ENCODE measurements at places on chromosomes 16 and 17.

- DNase-seq: no peak
Observed at GRCh38 chr17:78128551-78129350, at the start of gene TMC6. Gene TMC6, minus strand, starts transcription at chr17:78128755. Its CDS starts 1,923 bp downstream, at chr17:78126832.

GRCh38 chr17:7818746-7819645 is 15.0 kb upstream of the KDM6B start:
- DNase-seq: no peak

- DNase-seq: no peak
Observed at GRCh38 chr17:80429356-80430275, 14.6 kb downstream of the ENDOV start.

- DNase-seq: no peak
Observed at GRCh38 chr16:54522584-54522983, 236.0 kb upstream of the IRX3 start.

DNA sequence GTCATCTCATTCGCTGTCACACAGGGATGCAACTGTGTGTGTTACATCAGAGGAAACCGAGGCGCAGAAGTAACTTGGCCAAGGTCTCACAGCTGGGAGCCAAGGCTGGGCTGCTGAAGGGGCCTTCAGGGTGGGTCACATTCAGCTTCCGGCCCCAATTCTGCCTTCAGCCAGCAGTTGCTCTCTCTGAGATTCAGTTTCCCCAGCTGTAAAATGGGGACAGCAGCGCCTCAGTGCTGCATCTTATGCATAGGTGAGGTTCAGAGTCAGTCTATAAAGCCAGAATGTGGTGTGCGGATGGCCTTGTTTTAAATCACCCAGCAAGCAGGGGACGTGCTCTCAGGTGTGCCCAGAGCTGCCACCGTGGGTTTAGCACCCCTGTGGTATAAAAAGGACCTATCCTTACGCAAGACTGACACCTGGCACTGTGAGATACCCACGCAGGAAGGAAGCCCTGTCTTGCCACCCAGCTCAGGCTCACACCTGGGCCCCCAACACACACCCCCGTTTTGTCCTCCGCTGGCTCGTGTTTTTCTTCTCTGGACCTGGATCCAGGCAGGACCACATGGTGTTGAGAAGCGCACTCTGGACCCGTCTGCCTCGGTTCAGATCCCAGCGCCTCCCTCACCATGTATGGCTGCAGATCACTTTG is 94.6 kb upstream of the GSE1 start:
- no peak for DNase-seq

GRCh38 chr17:2901582-2901981 is 105.3 kb downstream of the RAP1GAP2 start:
- no peak for DNase-seq

- no peak for DNase-seq
Observed at GRCh38 chr16:52193441-52193840, 353.5 kb downstream of the TOX3 start.

- no peak for DNase-seq
Observed at GRCh38 chr17:29590411-29591145, 1.1 kb upstream of the GIT1 start.

GRCh38 chr17:13158494-13159240 is 140.8 kb upstream of the ELAC2 start:
- no peak for DNase-seq

GRCh38 chr17:43810226-43810715 is 22.7 kb downstream of the MPP3 start:
- DNase-seq: no peak

DNA sequence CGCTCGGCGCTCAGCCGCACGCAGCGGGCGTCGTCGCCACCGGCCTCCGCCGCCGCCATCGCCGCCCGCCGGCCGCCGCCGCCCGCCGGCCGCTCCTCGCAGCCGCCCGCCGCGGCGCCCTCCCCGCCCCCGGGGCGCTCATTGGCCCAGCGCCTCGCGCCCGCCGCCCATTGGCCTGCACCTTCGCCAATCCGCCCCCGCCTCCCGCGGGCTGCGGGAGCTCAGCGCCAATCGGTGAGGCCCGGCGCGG is at the start of gene PGP:
Gene PGP (minus strand): TSS at position 122 of the 250 bp plus-strand sequence. CDS start 63 bp downstream, at position 59.
- DNase-seq: no peak

- DNase-seq: no peak
Observed at GRCh38 chr17:78674595-78675315, 97.6 kb upstream of the DNAH17 start.

DNA sequence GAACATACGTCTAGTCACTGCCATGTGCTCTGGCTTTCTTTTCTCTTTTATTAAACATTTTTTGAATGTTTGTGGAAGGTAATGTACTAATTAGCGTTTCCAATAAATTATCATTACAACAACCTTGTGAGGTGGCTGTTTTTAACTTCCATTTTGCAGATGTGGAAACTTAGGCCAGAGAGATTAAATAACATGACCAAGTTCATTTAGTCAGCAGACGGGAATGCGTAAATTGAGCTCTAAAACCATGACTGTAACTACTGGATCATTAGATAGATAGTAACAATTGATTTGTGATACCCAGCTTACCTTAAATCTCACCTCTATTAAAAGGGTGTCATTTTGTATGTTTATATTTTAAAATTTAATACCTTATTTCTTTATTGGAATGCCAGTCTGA is 49.4 kb downstream of the RABEP1 start:
- no peak for DNase-seq

GRCh38 chr16:22355487-22355908 is 18.9 kb downstream of the CDR2 start:
- no peak for DNase-seq

GRCh38 chr17:907725-908124 is 71.9 kb downstream of the NXN start:
- no peak for DNase-seq

- DNase-seq: no peak
Observed at GRCh38 chr16:85935974-85936760, 37.2 kb downstream of the IRF8 start.

GRCh38 chr16:85041219-85042166 is 13.9 kb downstream of the KIAA0513 start:
- DNase-seq: no peak

DNA sequence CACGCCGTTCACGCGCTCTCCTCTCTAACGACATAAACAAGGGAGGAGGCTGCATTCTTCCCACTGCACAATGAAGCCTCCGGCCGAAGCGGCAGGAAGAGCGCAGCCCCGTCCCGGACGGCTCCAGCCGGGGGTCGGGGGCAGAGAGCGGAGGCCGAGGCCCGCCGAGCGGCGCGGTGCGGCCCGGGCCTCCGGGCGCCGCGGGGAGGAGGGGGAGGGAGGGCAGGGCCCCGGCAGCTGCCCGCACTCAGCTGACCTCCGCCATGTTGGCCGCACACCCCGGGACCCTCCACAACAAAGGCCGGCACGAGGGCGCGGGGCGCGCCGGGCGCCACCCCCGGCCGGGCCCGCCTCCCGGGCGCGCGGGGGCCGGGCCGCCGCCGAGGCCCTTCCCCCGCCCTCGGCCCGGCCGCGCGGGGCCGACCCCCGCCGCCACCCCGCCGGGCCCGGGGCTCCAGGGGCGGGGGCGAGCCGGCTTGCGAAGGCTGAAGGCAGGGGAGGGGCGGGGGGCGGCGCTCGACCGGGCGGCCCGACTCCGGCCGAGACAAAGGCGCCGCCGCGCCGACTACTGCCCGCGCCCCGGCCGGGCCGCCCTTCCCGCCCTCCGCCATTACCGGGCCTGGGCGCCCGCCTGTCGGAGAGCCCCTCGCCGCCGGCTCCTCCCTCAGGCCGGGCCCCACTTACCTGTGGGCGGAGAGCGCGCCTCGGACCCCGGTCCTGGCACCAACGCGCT is 527 bp downstream of the SIAH1 start:
- DNase-seq: peak; percentile 61

DNA sequence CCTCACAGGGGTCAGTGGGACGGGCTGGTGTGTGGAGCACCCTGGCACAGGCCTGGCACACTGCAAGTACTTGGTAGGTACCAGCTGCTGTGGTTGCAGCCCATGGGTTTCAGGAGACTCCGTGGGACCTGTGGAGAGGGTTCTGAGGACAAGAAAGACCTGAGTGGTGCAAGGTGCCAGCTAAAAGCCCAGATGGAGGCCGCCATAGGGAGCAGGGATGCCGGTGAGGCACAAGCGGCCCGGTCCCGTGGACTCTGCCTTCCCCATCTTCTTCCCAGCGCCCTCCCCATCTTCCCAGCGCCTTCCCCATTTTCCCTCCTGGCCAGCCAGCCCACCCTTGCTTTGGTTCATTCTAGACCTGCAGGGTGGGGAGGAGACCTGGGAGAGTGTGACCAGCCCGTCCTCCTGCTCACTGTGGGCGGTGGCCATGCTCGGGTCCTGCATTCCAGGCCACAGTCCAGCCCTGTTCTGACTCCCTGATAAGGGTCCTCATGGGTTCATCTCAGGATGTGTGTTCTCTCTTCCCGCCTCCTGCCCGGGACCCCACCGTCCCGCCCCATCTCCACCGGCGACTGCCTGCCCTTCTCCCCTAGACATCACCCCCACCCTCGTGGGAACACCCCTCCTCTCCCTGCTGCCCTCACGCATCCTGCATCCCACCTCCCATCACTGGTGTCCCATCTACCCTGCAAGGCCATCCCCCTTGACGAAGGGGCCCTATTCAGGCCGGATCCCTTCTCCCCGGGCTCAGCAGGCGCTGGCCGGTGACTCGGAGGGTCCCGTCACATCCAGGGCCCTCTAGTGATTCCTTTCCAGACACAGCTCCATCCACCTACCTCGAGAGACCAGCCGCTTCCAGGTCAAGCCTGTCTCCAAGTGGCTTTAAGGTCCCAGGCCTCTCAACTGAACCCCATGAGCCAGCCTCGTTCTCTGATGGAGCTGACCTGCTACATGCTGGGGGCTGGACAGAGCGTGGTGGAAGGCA is 3.4 kb downstream of the ZNF469 start:
- DNase-seq: no peak

DNA sequence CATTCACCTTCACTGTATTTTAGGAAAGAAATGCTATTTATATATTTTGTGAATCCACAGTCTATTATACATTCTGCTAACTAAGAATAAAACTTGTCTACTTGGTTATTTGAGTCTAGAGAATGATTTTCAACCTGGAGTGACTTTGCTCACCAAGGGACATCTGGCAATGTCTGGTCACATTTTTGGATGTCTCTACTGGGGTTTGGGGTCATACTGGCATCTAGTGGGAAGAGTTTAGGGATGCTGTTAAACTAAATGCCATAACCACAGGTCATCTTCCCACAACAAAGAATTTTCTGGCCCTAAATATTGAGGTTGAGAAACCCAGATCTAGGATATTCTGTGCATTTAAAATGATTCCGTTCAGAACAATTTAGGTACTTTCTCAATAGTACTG is 26.0 kb downstream of the KCNJ16 start:
- DNase-seq: no peak

GRCh38 chr16:85491058-85491771 is 121.9 kb upstream of the GSE1 start:
- DNase-seq: no peak
